ENCODE measurements at places on chromosomes 5 and 9.

DNA sequence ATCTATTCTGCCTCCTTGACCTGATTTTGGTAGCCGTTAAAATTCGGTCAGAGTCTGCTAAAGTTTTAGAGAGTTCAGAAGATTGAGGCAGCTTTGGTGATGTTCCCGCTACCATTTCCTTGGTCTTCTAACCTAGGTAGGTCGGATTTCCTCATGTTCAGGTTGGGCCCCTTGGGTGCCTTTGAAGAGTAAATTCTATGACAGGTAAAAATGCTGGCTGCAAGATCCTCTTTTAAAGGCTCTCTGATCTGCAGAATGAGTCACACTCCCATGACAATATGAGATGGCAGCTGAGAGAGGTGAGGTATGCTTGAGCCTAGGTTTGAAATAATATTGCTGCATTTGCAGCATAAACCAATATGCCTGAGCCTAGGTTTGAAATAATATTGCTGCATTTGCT, 198.9 kb downstream of the TSSK1B start:
- no peak for DNase-seq

DNA sequence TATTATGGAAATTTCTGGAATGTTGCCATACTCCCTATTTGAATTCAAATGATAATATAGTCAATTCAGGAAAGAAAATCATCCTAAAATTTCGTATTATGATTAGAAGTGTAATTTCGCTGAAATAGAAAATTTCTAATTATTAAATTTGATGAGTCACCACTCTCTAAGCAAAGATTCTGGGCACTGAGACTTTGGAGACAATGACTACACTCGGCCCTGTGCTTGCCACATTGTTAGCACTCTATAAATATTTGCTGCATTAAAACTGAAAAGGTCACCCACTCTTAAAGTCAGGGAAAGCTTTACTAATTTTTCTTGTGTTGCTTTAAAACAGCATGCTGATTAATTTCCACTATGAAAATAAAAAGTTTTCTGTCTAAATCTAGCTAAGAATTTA, 240.3 kb downstream of the TLE4 start:
- DNase-seq: no peak

DNA sequence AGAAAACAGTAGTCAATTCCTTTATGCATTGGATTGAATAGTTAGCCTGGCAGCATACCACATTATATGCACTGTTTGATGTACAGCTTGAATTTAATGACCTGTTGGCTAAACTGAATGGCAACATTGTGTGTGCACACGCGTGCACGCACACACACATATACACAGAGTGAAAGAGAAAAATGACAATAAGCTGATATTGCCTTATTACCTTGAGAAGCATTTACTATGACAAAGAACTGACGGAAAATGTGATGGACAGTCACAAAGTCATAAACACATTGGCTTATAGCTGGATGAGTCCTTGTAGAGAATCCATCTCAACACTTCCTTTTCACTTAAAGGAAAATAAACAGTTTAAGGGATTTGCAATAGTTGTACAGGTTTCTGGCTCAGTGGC, 15.5 kb downstream of the JAKMIP2 start:
- no peak for DNase-seq

DNA sequence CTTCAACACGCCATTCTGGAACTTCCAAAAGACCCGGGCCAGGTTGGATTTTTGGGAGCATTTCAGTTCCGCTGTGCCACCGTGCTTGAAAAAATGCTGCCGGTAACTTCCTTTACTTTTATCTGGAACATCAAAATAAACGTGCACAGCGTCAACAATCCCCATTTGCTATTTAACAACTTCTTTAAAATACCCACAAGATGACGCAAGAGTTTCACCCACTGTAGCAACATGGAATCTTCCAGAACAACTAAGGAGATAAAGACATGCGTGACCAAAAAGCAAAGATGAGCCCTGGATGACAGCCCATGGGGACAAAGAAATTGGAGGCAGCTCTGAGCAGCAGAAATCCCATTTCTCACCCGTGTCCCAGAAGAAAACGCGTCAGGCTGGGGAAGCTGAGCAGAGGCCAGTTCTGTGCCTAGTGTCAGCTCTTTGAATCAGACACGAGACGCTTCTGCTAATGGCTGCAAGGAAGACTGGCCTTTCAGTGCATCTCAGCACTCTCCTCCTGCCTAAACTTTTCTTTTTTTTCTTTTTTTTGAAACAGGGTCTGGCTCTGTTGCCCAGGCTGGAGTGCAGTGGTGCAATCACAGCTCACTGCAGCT, 61.3 kb downstream of the SECISBP2 start:
- DNase-seq: no peak

DNA sequence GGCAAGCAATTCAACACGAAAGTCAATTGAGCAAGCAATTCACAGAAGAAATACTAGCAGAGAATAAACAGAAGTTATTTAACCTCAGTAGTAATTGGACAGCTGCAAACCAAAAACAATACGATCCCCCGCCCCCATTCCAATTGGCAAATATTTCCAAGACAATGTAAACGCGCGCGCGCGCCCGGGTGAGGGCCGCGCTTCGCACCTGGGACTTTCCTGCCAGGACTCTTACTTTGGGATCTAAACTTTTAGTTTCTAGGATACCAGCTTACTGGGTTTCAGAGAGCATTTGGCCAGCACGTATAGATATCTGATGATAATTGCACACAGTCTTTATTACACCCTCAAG, 8.6 kb downstream of the RUFY1 start:
- no peak for DNase-seq

GRCh38 chr9:114643896-114644295, 13.7 kb downstream of the TEX53 start:
- DNase-seq: no peak

DNA sequence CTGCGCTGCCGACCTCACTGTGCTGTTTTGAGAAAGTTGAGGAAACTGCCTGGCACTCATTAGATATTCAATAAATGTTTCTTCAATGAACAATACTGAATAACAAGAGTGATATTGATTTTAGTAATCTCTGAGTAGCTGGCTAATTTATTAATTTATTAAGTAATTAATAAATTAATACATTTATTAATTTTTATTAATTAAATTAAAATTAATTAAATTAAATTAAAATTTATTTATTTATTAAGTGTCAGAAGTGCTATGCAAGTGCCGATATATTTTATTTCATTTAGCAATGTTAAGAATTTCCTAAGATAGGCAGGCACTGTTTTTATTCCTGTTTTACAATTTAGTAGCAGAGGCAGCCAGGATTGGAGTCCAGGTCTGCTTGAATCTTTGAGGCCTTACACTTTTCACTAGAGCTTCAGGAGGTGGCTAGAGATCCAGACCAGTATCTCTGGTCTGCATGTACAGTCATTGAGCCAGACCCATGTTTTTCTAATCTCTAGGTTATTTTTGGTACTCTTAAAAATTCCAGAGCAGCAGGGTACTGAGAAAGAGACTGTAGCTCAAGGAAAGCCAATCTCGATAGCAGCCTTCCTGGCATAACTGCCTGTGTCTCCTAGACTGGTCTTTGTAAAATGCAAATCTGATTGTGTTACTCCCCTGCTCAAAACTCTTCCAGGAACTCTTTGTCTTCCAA, 109.2 kb downstream of the ARHGEF28 start:
- no peak for DNase-seq

DNA sequence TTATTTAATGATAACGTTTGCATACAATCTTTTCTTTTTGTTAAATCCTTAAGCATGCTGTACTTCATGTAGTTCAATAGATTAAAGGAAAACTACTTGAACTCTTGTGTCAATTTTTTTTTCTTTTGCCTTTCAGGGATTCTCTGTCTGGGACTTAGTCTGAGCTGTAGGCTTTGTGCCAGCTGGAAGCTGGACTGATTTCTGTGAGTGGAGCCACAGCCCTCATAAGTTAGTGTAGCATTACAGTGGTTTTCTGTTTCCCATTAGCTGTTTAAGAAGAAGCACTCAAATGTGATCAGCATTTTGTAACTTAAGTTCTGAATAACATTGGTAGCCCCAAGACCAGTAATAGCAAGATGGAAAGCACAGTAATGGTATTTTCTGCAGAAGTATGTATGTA, 330.6 kb upstream of the MEF2C start:
- no peak for DNase-seq

DNA sequence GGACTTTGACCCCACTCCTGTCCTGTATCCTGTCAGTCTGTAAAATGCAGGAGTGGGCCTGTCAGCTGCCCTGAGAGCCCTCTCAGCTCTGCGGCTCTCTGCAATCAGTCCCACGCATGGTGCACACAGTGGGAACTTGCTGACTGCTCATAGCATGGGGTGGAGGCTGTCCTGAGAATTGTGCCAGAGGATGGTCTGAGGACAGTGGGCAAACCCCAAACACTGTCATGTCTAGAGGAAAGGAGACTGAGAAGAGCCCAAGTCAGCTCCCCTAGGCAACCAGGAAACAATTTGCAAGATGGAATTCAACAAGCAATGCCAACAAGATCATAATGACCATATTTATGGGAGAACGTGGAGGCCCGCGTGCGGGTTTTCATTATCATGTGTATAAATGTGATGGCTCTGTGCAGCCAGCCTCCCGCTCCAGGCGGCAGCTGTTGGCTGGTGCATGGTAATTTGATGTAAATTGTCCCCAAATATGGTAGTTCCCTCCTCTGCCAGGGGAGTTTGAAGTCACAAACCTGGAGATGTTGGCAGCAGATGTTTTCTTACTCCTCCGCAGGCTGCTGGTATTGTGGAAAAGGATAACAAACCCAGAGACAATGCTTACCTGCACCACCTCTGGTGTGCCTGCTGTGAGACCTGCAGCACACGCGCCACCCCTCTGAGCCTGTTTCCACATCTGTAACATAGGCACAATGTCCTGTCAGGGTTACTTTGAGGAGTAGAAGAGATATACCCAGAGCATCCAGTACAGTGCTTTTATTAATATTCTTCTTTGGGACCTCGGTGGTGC, 39.8 kb upstream of the ALDH1B1 start:
- no peak for DNase-seq

GRCh38 chr5:180540050-180540694, 46.0 kb downstream of the CNOT6 start:
- no peak for DNase-seq

GRCh38 chr9:115522912-115523311, 405.0 kb upstream of the TNC start:
- DNase-seq: no peak

DNA sequence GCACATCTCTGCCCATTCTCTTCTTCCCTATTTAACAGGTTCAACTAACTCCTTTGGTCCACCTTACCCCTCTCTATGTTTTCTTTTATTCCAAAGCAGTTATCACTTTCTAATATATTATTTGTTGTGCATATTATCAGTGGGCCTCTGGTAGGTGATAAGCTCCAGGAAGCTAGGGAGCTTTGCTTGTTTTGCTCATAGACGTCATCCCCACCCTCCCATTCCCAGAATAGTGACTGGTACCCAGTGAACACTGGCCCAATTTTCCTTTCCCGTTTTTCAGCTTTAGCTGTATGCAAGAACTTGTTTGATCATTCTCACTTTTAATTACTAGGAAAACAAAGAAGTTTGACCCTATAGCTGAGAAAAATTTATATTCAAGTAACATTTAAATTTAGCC, 6.9 kb downstream of the ABHD17B start:
- no peak for DNase-seq

DNA sequence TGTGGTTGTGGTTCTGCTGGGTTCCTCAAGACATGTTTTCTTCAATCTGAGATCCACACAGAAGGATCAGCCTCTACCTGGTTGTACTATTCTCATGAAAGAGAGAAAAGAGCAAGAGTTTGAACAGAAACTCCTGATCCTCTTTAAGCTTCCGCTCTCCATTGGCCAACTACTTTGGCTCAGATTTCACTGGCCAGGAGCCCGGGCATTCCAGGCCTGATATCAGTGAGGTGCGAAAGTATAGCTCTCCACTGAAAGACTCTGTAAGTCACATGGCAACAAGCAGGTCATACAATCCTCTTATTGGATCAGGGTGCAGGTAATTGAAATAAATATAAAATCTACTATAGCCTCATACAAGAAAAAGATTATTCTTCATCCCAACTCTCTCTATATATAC, 920.5 kb downstream of the TLE4 start:
- DNase-seq: no peak

GRCh38 chr5:78109891-78110324, 184.6 kb downstream of the AP3B1 start:
- no peak for DNase-seq

DNA sequence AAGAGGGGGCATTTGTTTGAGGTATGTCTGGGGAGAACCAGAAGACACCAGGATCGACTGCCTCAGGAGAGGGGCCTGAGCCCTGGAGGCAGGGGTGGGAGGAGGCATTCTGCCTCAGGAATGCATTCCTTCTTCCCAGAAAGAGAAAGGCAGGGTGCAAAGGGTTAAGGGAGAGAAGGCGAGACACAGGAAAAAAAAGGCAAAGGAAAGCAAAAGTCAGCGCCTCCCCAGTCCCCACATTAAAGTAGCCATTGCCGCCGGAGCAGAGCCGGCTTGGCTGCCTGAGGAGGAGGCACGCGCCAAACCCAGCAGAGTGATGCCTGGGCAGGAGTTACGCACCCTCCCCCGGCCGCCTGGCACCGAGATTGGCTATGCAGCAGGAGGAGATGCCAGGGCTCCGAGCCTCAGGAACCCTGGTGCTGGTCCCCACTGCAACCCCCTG, 123.8 kb upstream of the PHYKPL start:
- no peak for DNase-seq

DNA sequence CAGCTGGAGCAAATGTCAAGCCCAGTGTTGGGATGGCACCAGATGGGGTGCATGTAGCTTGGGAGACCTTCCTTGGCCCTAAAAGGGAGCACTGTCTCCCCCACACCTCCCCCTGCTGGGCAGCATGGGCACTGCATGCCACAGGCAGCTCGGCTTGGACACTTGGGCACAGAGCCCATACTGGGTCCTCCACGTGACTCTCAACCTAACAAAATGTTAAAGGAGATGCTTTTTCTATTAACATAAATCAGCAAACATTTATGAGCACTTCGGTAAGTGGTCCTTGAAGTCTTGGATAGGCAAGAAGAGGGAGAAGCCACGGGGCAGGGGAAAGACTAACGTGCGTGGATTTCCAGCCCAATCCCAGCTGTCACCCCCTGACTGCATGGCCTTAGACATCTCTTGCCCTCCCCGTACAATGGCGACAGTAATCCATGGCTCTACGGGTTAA, 23.9 kb upstream of the MAPK9 start:
- peak; percentile 55 for DNase-seq

GRCh38 chr9:98010445-98010844, 27.3 kb downstream of the ANP32B start:
- DNase-seq: no peak

DNA sequence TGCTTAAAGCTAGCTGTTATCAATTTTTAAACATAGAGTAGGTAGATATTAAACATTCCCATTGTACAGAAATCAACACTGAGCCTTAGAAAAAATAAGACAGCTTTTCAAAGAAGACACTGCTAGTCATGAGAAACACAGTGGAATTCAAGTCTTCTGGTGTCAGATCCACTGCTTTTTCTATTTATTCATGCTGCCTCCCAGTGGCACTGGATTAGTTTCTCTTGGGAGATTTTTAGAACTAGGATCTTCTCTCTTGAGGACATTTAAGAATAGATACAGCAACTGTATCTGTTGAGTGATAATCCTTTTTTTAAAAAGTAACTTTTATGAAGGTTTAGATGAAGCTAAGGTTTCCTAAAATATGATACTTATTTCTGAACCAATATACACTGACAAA, 1635.4 kb upstream of the C9orf72 start:
- no peak for DNase-seq

Data from activated effector memory CD4-positive, alpha-beta T cell treated with Interleukin-2 at 50 U/mL for 16 hours (primary cell).